ENCODE measurements at places on chromosomes 6 and 20. TPM values are rescaled to one million over a fixed set of nuclear protein-coding genes. Genes with fewer than 3 reads are reported as not detected.
A peak's percentile ranks its signal among the peaks of the same experiment; 100 is the strongest.

The CEP57L1 gene
- total RNA-seq = 22.5 TPM

The NHLRC1 gene
- not detected for total RNA-seq

The SLC52A3 gene
- not detected for total RNA-seq

- DNase-seq = no peak
These were observed 73.7 kb downstream of the SLC22A3 start for GRCh38 chr6:160421854-160422253.

DNA sequence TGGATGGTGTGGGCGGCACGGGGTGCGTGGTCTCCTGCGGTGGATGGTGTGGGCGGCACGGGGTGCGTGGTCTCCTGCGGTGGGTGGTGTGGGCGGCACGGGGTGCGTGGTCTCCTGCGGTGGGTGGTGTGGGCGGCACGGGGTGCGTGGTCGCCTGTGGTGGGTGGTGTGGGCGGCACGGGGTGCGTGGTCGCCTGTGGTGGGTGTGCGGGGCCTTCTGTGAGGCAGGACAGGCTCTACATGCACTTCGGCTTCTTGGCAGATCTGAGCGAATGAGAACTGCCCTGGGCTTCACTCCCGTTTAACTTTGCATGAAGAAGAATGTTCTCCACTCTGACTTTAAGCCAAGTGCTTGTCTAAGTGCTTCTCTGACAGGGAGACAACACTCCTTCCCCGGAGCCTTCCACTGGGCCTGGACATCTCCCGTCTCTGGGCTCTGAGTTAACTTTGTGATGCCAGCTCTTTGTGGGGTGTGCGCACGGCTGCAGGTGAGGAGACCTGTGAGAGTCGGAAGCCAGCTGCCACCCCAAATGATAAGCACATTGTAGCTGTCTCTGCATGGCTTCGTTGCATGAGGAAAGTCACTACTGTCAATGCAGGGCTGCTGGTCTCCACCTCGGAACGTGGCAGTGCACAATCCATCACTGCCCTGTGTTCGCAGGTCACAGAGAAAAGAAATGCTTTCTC, 244.8 kb downstream of the DLL1 start:
- no peak for DNase-seq

- DNase-seq = no peak
These were observed 146.0 kb upstream of the PHACTR1 start for GRCh38 chr6:12570461-12571030.

The CPNE5 gene
- 1.00 TPM for total RNA-seq

- DNase-seq = no peak
These were observed 133.3 kb upstream of the SMLR1 start for GRCh38 chr6:130693944-130694343.

The CLIC5 gene
- 3.7 TPM for total RNA-seq

- no peak for DNase-seq
These were observed 16.5 kb downstream of the TNFAIP3 start for GRCh38 chr6:137883400-137884148.

DNA sequence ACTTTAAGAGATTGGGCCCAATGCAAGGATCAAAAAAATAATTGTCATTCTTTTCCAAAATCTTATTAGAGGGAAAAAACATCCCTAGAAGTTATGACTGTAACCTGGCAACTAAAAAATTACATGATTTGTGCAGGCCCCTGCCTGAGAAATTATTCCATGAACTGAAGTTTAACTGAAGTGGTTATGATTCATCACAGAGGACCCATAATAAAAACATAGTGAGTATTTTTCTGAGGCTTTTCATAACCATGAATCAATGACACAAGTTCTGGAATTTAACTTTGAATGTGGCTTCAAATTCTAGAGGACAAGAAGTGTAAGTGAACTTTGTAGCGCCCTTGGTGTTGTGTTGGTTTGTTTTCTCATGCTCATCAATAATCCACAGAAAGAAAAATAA, 31.1 kb upstream of the CARMIL1 start:
- DNase-seq = no peak

The EFCAB8 gene
- total RNA-seq = 1.2 TPM

DNA sequence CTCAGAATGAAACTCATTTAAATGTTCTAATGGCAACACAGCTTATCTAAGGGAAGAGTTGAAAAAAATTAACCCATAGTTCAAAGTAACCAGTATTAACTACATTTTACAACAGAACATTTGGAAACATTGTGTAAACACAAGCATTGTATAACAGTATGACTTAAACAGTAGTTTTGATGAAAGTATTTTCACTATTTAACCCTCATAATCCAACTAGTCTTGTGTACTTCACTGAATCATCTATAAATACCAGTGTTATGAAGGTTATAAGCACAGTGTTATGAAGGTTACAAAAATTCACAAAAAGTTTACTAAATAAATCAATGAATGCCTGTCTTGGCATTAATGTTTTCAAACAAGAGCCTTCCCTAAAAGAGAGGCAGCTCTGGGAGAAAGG, 66.5 kb downstream of the REV3L start:
- no peak for DNase-seq

GRCh38 chr6:15791448-15792181, 128.8 kb upstream of the DTNBP1 start:
- DNase-seq = no peak

DNA sequence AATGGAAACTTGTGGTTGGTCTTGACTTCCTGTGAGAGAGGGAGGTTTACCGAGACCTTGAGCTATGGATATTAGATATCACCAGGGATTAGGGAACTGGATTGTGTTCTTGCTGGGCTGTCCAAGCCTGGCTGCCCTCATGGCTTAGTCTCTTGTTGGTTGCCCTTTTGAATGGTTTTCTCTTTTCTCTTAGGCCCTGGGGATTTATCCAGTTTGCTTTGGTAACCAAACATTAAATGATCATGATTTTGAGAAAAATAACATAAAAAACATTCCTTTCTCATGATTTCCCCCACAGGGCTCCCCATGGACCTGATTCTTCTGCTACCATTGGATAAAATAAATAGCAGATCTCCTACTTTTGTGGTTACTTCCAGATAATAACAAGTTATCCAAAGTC, 306.4 kb upstream of the RNF217 start:
- DNase-seq = no peak

GRCh38 chr6:134979142-134979541, 29.2 kb upstream of the ALDH8A1 start:
- peak; percentile 36 for DNase-seq

GRCh38 chr20:3995749-3996320, 19.5 kb downstream of the RNF24 start:
- DNase-seq = no peak

GRCh38 chr6:30763155-30763617, 18.8 kb upstream of the IER3 start:
- DNase-seq = no peak

The TREML1 gene
- not detected for total RNA-seq

DNA sequence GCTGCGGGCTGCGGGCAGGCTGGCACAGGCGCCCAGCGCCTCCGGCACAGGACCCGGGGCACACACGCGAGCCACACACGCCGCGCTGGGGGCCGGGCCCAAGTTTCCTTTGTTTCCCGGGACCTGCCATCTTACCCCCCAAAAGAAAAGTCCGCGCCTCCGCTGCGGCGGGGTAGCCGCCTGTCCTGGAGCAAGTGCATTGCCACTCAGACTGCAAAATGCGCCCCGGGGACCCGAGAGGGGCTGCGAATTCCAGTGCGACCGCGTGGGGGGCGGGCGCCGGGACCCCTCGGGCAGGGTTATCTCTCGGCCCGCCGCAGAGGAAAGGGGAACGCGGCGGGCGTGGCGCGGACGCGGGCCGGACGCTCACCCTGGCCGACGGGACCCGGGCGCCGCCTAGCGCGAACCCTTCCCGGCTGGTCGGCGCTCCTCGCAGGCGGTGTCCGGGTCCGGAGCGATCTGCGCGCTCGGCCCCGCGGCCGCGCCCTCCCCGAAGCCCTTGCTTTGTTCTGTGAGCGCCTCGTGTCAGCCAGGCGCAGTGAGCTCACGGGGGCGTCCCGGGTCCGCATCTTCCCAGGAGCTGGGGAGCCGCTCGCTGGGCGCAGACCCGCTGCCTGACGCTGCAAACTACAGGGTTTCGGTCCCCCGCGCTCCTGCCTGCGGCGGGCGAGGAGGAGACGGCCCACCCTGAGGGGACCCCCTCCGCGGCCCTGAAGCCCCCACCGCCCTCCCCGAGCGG, 639 bp upstream of the CD24 start:
- DNase-seq = no peak

The WFDC12 gene
- total RNA-seq = not detected

The GZF1 gene
- 12.3 TPM for total RNA-seq

The PACRG gene
- not detected for total RNA-seq

The PROCR gene
- total RNA-seq = 0.50 TPM

GRCh38 chr6:67887747-67888545, 747.1 kb upstream of the ADGRB3 start:
- no peak for DNase-seq

GRCh38 chr6:128204616-128205015, 303.8 kb upstream of the THEMIS start:
- DNase-seq = no peak

DNA sequence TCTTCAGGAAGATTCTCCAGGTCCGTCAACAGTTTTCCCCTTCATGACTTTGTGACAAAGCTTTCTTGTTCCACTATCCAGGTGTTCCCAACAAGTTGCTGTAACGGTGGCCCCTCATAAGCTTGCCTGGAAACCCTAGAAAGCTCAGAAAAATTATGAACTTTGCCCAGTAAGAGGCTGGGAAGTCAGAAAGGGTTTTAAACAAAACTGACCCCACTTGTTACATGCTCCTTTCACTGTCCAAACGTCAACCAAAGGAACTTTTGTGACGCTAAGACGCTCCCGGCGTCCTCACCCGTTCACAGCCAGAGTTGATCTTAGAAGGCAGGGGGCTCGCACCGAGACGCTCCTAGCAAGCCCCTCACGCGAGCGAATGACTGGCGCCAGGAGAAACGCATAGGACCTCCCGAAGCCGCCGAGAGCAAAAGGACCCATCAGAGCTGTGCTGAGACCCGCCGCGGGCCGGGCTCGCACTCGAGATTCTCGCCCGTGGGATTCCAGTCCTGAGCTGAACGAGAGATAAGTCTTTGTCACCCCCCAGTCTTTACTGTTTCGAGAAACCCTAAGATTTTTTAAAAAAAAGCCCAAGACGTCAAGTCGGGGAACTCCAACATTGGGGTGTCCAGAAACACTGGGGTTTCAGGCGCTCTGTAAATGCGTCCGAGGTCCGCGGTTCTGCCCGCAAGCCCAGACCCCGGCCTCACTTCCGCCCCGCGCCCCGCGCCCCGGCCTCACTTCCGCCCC, 544 bp upstream of the ACAT2 start:
- DNase-seq = peak; percentile 30

DNA sequence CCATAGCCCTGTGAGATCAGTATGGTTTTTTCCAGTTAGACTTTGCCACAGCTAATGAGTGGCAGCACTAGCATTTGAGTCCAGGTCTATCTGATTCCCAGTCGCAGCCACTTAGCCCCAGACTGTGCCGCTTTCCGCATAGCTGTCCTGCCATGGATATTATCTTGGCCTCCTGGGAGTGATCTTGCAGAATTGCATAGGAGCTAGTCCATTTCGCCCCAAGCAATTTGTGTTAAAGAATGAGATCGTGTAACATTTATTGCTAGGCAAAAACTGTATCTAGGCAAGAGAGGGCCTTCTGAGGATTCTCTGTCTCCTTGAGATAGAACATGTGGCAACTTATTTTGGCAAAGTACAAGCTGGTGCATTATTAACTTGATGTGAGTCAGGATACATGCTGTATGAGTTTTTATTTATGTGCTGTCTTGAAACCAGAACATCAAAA, 74.2 kb downstream of the EZR start:
- DNase-seq = no peak

DNA sequence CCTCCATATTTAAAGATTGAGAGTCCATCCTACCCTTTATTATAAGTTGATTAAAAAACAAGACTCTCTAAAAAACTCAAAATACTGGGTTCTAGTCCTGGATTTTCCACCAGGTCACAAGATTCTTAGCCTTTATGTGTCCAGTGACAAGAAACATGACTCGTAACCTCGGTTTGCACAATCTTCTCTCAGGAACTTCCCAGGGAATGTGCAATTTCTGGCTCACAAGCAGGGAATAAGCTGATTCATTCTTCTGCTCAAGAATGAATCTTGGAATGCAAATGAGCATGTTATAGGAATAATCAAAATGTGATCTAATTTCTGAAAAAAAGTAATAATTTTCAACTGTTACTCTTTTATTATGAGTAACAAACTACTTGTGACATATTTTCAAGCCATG, 45.1 kb downstream of the OGFRL1 start:
- no peak for DNase-seq

The CLDN20 gene
- not detected for total RNA-seq

GRCh38 chr20:61998343-61999121, 67.1 kb downstream of the TAF4 start:
- DNase-seq = no peak

GRCh38 chr6:18600255-18600654, 213.1 kb downstream of the RNF144B start:
- DNase-seq = no peak

GRCh38 chr20:37095108-37095598, 644 bp downstream of the RBL1 start:
- peak; percentile 70 for DNase-seq

GRCh38 chr6:127956956-127957355, 56.1 kb upstream of the THEMIS start:
- no peak for DNase-seq

The TSHZ2 gene
- 9.2 TPM for total RNA-seq

DNA sequence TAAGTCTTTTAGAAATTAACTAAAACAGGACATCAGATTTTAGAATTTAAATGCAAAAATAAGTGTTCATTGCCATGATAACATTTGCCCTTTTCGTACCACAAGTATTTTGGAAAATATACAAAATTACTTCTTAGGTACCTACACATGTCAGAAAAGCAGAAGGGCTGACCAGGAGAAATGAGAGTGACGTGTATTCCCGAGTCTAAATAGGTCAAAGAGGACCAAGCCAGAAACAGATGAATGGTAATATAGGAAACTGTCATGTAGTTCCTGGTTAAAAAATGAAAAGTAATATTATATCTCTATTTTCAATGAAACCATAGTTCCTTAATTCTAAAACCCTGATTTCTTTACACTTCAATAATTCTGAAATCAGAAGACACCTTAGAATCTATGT, 126.2 kb downstream of the IPCEF1 start:
- DNase-seq = no peak

DNA sequence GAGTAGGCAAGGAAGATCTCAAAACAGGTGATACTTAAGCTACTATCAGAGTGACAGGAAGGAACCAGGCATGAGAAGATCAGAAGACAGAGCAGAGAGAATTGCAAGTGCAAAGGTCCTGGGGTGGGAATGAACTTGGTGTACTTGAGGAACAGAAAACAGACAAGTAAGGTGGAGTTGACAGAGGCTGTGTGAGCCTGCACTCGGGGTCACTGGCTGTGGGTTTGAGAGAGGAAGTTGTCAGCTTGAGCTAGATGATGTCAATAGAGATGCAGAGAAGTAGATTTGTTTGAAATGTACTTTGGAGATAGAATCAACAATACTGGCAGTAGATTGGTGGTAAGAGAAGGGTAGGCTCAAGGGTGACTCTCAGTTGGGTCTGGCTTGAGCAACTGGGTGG, 209.5 kb downstream of the CLIC5 start:
- DNase-seq = no peak

- DNase-seq = no peak
These were observed 107.3 kb downstream of the GMPR start for GRCh38 chr6:16345449-16346330.

The MCHR2 gene
- total RNA-seq = not detected

GRCh38 chr6:119138906-119139541, 60.6 kb upstream of the FAM184A start:
- no peak for DNase-seq

- DNase-seq = no peak
These were observed 41.0 kb upstream of the RAB23 start for GRCh38 chr6:57262901-57263694.

- DNase-seq = no peak
These were observed 30.4 kb downstream of the SYNJ2 start for GRCh38 chr6:158011980-158012566.

The GRM1 gene
- not detected for total RNA-seq

- DNase-seq = no peak
These were observed 125.2 kb downstream of the AFG1L start for GRCh38 chr6:108419934-108420609.

Data from activated CD4-positive, alpha-beta T cell treated with anti-CD3 and anti-CD28 coated beads, Interleukin-2, amount 10 ng/mL, durations not matched to agents 7 days and 5 days (primary cell).